Omental fat pad (tissue), 4 donors: ENCODE measurements at places on chromosomes 12 and 14. TPM values are rescaled to one million over a fixed set of nuclear protein-coding genes. Genes with fewer than 3 reads are reported as not detected.
A peak's percentile ranks its signal among the peaks of the same experiment; 100 is the strongest.

DNA sequence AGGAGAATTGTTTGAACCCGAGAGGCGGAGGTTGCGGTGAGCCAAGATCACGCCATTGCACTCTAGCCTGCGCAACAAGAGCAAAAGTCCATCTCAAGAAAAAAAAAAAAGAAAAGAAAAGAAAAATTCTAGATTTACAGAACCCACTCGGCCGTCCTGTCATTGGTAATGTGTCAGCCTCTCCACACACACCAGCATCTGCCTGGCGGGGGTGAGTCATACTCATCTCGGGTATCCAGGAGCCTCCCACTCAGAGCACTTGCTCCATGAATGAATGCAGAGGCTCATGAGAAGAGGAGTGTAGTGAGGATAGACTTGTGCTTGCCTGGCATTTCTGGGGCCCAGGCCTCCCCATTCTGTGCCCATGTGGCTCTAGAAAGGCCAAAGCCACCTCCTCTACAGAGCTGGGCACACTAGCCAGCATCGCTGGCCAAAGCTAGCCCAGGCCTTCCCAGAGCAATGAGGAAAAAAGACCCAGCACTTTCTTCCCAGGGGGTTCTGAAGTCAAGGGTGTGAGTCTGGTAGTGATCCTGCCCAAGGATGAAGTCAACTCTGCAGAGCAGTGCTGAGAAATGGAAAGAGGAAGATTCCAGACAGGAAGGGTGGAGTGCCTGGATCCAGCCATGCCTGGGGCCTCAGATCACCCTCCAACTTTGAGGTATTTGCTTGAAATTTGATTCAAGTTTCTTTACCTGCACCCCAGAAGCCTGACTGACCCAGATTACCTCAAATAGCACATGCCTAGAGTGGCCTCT, 31.2 kb upstream of the KLC1 start:
- DNase-seq, result peak; percentile 33

SERPINA9 gene
- total RNA-seq, result not detected

DNA sequence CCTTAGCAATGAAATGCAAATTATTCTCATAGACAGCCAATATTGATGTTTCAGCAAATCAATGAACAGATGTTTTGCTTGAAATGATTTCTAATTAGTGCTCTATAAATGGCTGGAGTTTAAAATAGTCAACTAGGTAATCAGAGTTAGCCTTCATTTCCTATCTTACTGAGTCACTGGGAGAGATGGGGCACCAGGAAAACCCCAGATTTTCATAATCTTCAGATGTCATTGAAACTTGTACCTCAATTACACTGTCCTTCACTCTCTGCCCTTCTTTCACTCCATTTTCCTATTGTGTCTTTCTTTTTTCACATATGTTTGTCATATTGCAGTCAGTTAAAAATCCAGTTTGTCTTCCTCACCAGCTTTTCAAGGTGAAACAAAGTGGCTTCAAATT, 92.7 kb downstream of the C12orf75 start:
- DNase-seq, result no peak

SIX4 gene
- 4.8 TPM for total RNA-seq

- DNase-seq, result no peak
Observed at GRCh38 chr12:27604431-27604830, 80.4 kb downstream of the PPFIBP1 start.

- no peak for DNase-seq
Observed at GRCh38 chr14:88044776-88045446, 40.0 kb downstream of the GPR65 start.

DNA sequence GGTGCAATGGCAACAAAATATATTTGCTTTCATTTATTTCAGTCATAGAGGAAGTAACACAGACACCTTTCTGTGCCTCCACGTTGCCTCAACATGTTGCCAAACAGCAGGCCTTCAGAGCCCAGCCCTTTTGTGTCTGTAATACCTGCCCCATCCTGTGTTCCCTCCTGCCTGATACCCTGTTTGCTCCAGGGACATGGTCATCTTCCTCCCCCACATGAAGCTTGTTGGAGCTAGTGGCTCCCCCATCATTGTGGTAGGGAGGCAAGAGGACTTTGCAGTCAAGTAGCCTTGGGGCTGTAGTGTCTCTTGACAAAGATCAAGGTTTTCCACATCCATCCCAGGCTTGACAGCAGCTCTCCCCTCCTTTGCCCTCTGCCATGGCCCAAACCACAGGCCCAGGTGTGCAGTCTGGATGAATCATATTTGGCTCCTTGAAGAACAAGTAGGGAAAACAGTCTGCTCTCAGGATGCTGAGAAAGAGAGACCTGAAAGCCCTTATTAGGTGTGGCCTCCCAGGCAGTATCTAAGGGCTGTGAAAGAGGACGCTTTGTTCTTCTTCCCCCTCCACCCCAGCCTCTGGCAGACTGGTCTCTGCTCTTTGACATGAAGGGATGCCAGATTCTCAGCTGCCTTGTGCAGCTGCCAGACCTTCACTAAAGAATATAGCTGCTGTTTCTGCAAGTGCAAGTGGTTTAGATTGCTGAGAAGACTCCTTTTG, 329.0 kb downstream of the C12orf75 start:
- no peak for DNase-seq

CLEC2A gene
- not detected for total RNA-seq

INHBE gene
- 0.25 TPM for total RNA-seq

DNA sequence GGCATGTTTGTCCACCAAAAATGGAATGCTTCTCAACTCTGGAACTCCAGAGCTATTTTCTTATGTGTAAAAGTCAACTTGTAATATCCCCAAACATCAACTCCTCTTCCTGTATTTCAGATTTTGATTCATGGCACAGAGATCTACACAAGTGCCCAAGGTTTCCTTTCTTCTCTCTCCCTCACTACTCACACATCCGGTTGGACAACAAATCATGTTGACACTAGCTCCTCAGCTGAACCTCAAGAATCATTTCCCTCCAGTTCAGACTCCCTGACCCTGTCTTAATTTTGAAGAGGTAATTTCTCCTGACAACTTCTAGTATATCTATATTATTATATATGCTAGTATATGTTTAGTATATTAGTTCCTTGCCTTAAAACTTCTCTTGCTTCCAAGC, 485.4 kb upstream of the CCDC196 start:
- no peak for DNase-seq

- no peak for DNase-seq
Observed at GRCh38 chr12:89210277-89210676, 142.0 kb downstream of the DUSP6 start.

BDKRB1 gene
- not detected for total RNA-seq

SLC5A8 gene
- total RNA-seq, result not detected

GRCh38 chr14:26204728-26205479, 392.9 kb downstream of the NOVA1 start:
- DNase-seq, result no peak

GRCh38 chr12:57051011-57051410, 1.1 kb upstream of the MYO1A start:
- DNase-seq, result no peak

DNA sequence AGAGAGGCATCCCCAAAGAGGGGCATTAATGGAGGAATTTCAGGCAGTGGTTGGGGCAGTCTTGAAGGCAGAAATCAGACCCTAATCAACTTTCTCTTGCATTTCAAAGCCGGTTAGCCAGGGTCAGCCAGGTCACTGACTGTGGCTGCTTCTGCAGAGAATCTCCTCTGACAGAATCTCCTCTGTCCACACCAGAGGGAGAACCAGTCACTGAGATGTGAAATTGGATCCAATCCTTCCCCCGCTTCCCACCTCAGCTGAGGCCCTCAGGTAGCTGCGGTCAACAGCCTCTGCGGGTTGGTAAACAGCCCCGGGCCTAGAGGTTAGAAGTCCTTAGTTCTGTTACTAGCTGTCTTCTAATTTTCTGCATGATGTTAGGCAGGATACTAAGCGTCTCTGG, 39.8 kb upstream of the NUAK1 start:
- no peak for DNase-seq

DNA sequence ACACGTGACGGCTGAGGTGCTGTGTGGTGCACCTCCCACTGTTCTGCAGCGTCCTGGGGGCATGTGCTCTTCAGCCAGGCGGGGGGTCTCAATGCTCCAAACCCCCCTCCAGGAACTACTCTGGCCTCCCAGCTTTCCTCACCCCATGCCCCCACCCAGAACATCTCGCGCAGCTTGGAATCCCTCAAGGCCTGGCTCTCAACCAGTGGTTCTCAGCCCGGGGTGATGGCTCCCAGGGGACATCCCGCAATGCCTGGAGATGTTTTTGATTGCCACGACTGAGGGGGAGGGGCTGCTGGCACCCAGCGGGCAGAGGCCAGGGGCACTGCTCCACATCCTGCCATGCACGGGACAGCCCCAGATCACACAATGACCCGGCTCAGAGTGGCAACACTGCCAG, 78.9 kb upstream of the DICER1 start:
- no peak for DNase-seq

GRCh38 chr12:132305560-132305966, 23.8 kb downstream of the GALNT9 start:
- DNase-seq, result no peak

STYK1 gene
- not detected for total RNA-seq

RTL1 gene
- total RNA-seq, result not detected

DNA sequence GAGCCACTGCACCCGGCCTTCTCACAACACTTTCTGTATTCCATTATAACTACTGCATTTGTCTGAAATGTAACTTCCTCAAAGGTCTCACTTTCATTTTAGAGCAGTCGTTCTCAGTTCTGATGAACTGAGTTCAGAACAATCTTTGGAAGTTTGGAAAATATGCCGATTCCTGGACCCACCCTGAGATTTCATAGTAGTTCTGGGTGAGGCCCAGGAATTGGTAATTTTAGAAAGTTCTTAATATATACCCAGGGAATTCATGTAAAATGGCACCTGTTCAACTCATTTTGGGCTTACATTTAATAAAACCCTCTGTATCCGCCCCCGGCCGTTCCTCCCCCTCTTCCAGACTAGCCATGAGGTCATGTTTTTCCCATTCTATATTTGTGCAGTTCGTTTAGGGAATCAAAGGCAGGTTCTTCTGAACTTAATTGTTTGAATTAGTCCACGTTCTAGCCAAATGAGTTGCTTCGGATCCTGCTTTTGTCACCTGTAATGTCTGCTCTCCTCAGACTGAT, 5.9 kb downstream of the GSG1 start:
- DNase-seq, result no peak

- DNase-seq, result no peak
Observed at GRCh38 chr12:52772772-52773171, 4.4 kb downstream of the KRT76 start.

CCDC197 gene
- total RNA-seq, result not detected

DNA sequence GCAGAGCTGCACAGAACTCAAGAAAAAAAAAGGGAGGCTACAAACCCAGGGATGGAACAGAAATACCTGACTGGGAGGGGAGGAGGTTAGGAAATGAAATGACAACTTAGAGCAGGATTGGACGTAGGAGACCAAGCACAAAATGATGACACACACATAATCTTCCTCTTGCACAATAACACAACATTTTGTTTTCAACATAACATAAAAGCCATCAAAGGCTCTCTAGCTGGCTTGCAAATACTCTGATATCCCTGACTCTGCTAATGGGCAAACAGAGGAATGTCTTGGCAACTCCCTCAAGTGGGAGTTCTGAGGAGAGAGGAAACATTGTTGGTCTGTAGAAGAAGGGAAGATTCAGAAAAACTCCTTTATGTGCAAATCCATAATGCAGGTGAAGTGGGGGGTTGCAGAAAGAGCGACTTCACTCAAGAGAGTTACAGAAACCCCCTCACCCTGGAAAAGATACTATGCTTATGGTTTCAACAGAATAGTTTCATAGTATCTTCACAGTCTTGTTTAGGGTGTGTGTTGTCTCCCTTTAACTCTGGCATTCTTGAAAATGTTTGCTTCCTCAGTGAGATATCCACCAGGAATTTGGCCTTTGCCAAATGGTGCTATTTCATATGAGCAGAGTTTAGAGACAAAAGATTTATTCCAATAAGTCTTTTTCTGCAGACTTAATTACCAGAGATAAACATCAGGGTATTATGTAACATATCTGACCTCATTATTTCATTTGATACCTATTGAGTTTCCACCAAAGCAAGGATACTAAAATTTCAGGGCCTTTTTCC, 43.8 kb upstream of the LTBP2 start:
- no peak for DNase-seq

DNA sequence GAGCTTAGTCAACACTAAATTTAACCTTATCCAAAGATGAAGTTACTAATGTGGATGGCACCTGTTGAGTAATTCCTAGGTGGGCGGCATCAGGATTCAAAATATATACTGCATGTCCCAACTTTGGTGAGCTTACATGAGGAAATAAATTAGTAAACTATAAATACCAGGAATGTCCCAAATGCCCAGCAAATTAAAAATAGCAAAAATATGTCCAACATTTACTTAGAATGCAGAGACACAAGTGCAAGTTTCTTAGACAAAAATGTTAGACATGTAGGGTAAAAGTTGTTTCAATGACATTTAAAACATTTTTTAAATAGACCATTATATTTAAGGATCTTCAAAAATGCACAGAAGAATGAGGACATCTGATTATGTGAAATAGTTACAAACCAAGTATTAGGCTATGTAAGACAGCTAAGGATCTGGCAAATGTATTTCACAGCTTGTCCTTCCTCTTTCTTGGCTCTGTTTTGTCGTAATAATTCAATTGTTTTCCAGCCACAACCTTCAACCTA, 115.9 kb downstream of the NAV3 start:
- DNase-seq, result no peak

DNA sequence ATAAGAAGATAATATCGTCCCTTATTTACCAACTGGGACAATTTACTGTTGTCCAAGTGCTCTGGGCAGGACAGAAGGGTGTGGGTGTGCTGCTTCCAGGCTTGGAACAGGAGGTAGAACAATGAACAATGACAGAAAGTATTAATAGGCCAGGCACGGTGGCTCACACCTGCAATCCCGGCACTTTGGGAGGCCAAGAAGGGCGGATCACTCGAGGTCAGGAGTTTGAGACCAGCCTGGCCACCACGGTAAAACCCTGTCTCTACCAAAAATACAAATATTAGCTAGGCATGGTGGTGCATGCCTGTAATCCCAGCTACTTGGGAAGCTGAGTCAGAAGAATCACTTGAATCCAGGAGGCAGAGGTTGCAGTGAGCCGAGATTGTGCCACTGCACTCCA, 2.5 kb downstream of the IFI27 start:
- peak; percentile 8 for DNase-seq

DNA sequence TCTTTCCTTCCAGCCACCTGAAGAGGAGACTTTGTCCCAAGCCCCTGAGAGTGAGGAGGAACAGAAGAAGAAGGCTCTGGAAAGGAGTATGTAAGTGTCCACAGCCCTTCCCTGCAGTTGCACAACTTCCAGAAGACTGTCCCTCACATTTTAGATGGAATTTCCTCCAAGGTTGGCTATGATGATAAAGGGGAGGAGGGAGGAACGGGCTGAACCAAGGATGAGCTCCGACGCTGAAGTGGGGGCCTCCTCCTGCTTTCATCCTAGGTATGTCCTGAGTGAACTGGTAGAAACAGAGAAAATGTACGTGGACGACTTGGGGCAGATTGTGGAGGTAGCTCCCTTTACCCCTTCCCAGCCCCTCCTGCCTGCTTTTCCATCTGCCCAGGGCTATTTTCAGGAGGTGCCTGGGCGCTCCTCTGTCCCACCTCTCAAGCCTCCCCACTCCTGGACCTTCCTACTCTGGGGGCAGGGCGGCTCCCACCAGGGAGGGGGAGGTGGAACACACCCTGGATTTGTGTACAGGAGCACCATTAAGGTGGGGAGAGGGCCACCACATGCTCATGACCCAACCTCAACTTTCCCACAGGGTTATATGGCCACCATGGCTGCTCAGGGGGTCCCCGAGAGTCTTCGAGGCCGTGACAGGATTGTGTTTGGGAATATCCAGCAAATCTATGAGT, 2.3 kb downstream of the ARHGEF25 start:
- no peak for DNase-seq

GRCh38 chr14:100790502-100791347, 35.2 kb upstream of the MEG3 start:
- no peak for DNase-seq
